ENCODE measurements at places on chromosomes 12 and 14.

DNA sequence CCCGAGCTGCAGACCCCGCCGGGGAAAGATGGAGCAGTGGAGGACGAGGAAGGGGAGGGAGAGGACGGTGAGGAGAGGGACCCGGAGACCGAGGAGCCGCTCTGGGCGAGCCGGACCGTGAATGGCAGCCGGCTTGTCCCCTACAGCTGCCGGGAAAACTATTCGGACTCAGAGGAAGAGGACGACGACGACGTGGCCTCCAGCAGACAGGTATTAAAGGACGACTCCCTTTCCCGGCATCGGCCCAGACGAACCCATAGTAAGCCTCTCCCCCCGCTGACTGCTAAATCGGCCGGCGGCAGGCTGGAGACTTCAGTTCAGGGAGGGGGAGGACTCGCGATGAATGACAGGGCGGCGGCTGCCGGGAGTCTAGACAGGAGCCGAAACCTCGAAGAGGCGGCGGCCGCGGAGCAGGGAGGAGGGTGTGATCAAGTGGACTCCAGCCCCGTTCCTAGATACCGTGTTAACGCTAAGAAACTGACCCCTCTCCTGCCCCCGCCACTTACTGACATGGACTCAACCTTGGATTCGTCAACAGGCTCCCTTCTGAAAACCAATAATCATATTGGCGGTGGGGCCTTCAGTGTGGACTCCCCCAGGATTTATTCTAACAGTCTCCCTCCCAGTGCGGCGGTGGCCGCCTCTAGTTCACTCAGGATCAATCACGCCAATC lies 962 bp downstream of the LEMD3 start:
- DNase-seq, result peak; percentile 80

- DNase-seq, result peak; percentile 60
Measured at GRCh38 chr14:99240627-99241324, 31.2 kb downstream of the BCL11B start.

DNA sequence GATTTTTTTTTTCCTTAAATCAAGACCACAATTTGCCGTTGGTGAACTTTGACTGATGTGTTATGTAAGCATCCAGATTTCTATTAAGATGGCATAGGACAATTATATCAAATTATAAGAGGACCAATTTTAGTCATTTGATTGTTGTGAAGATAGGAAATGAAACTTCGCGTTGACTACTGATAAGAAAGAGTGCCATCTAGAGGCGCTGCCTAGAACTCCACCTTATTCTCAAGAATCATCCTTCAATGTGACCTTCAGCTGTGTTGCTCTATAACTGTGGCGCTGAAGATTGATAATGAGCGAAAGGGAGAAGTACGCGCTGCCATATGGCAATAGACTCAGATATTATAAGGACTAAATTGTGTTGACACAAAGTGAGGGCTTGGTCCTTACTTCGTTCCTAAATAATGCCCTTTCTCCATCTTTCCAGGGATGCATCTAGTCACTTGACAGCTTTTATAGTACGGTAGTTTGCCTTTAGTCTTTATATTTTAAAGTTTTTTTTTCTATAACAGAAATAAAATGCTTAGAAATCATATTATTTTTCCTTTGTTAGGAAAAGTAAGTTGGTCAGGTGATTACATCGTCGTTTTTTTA lies 350.8 kb upstream of the STXBP6 start:
- no peak for DNase-seq

- no peak for DNase-seq
Measured at GRCh38 chr14:104731320-104732294, 7.6 kb downstream of the ADSS1 start.

GRCh38 chr12:46554460-46554859 lies 181.9 kb upstream of the SLC38A2 start:
- no peak for DNase-seq

DNA sequence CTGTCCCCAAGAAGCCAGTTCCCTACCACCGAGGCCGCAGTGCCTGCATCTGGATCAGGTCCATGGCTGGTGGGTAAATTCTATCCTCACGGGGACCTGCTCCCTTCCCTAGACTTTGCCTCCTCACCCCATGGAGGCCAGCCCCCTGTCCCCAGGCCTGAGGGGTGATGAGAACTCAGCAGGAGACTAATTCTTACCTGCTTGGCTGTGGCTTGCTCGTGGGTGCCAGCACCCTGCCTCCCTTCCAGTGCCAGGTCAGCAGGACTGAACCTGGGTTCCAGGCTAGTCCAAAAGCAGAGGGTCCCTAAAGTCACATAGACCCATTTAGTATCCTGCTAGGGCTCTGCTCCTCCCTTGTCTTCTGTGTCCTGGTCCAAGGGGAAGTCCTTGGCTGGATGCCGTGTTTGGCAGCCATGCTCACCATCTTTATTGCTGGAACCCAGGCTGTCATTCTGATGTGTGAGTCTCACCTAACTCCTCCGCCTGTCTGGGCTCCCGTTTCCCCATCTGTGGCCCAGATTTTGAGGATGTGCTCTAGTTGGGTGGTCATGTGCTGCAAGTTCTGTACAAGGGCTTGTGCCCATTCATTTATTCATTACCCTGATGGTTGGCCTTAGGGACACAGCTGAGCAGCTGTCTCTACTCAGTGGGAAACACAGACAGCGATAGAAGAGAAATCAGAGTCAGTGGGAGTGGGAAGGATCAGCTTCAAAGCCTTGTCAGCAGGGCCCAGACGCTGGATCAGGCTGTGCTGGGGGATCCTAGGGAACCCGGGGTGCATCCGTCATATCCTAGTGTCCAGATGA lies 949 bp downstream of the PLBD2 start:
- DNase-seq, result no peak

DNA sequence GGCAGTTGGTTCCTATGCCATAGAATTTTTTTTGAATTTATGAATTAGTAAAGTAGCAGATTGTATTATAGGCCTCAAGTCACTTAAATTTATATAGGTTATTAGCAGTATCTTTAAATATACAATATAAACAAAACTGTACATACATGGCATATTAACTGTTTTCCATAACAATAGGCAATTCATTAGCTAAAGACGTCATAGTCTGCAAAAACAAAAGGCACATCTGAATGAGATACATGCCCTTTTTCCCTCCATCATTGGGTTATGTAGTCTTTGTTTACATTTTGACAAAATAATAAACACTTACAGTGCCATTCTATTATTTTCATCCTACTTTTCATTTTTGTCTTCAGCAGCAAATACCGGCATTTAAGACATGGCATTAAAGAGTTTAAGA lies 1.1 kb upstream of the VCPKMT start:
- no peak for DNase-seq

DNA sequence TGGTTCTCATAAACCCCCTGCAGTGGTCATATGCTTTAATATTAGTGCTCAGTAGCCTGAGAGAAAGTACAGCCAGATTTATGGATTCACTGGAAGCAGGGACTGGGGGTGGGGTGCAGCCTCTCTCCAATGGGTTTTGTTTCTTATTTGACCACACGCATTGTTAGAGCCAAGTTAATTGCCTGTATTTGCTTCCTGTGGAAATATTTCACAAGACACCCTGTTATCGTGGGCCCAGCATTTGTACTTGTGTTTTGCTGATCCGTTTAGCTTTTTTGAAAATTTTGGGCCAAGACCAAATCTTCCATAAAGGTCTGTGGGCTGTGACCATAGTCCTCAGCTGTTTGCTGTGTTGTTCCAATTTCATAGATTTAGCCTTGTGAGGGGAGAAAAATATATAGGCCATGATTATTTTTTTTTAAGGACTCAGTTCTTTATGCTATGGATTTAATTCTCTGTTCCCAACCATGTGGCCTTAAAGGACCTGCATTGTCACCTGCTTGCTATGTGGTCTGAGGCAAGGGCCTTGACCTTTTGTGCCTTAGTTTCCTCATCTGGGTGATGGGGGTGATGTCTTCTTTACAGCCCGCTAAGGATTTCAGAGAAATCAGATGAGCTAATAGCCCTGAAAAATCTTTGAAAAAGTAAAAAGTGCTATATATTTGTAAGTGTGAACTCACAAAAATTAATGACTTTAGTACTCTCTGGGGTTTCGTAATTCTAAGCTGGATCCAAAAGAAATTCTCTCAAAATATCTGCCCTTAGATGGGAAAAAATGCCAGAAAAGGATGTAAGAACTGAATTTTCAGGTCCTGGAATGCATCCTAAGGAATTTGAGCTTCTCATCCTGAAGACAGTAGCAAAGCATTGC lies 370.2 kb downstream of the DPF3 start:
- DNase-seq, result no peak

DNA sequence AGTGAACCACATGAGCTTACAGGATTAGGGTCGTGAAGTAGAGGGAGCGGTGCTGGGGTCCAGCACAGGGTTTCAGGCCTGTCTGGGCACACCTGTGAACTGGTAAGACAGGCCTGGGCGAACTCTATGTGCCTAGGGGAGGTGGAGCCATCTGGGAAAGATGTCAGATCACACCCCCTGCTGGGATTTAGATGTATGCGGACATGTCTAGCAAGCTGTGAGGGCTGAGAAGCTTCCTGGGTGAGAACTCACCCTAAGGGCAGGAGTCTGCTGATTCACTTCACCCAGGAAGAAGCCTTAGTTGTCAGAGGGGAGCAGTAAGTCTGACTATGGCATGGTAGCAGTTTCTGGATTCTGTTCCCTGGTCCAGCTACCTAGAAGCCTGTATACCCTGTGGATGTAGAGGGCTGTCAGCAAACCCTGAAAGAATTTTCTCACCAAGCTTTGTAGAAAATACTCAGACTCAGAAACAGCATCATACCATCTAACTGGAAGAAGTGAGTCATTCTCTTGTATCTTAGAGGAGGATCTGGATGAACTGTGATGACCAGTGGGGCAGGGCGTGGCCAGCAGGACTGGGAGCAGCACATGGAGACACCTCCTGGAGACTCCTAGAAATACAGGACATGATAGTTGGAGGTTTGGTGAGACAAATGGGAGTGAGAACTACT lies 11.2 kb upstream of the PYGL start:
- DNase-seq, result no peak
